Fibroblast of villous mesenchyme (primary cell): ENCODE measurements at places on chromosomes 12 and 14.

DNA sequence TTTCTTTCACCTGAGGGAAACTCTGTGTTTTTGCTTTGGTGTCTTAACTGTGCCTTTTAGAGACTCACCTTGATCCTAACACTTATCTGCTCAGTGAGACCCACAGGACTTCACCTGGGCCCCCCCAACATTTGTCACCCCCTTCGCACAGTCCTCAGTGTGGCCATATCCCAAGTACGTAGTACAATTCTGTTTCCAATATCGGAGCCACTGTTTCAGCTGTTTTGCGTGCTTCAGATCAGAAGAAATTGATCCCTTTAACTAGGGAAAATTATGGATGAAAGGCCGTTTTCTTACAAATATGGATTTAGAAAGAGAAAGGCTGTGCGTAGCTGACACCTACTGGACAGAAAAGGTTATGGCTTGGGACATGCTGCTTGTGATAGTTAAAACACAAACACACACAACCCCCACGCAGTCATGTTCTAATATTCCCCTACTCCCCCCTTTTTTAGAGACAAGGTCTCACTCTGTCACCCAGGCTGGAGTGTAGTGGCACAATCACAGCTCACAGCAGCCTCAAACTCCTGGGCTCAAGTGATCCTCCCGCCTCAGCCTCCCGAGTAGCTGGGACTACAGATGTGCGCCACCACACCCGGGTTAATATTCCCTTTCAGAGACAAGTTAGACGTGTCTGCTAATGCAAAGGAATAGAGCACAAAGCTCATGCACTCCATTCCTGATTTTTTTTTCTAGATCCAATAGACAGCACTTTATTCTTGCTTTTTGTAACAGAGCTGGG is 3.6 kb upstream of the SLC7A8 start:
- DNase-seq, result peak; percentile 81

- DNase-seq, result peak; percentile 67
Observed at GRCh38 chr14:103483600-103483999, 39.0 kb downstream of the CKB start.

- no peak for DNase-seq
Observed at GRCh38 chr14:37778135-37778943, 182.9 kb downstream of the TTC6 start.

- DNase-seq, result peak; percentile 71
Observed at GRCh38 chr14:103862393-103862782, 15.0 kb upstream of the PPP1R13B start.

GRCh38 chr14:20617138-20618003 is 24.1 kb downstream of the OR6S1 start:
- DNase-seq, result no peak

- no peak for DNase-seq
Observed at GRCh38 chr12:94551810-94552209, 92.1 kb upstream of the CEP83 start.

GRCh38 chr12:14454098-14454907 is 88.8 kb downstream of the ATF7IP start:
- DNase-seq, result peak; percentile 60

- peak; percentile 1 for DNase-seq
Observed at GRCh38 chr12:75236206-75236605, 26.6 kb upstream of the KCNC2 start.
